ENCODE measurements at places on chromosomes 11 and 22.

DNA sequence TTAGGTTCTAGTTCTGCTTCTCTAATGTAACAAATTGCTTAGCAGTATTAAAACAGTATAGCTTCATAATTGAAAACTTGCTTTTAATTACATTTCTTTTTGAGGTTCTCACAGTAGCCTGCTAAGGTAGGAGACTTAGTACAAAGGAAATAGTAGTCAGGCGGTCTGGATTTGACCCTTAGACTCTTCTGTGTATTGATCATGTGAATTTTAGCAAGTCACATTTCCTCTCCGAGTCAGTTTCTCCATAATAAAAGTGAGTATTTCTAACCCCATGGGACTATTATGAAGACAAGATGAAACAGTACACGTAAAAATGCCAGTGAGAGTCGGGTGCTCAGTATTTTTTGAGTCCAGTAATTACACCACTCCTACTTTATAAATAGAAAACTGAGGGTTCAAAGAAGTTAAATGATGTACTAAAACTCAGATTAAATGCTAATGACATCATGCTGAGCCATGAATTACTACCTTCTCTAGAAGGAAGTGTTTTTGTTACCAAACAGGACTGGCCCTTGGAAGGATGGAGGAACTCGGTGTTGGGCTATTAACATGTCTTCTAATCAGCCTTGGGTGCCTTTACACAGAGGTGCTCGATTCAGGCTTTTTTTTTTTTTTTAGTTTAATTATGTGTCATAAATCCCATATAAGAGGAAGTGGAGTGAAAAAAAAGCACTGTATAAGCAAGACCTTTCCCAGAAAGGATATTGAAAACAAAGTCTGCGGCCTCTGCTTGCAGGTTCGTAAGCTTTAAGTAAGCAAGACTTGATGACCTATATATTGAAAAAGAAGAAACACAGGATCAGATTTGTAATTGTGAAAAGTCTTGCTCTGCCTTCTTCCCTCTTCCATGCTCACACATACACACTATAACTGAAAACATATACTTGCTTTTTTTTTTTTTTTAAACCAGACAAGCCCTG lies 109.0 kb downstream of the EMSY start:
- no peak for DNase-seq

GRCh38 chr22:38313384-38313955 lies 3.8 kb downstream of the CSNK1E start:
- no peak for DNase-seq

GRCh38 chr11:113272927-113273615 lies 41.3 kb upstream of the TTC12 start:
- no peak for DNase-seq

DNA sequence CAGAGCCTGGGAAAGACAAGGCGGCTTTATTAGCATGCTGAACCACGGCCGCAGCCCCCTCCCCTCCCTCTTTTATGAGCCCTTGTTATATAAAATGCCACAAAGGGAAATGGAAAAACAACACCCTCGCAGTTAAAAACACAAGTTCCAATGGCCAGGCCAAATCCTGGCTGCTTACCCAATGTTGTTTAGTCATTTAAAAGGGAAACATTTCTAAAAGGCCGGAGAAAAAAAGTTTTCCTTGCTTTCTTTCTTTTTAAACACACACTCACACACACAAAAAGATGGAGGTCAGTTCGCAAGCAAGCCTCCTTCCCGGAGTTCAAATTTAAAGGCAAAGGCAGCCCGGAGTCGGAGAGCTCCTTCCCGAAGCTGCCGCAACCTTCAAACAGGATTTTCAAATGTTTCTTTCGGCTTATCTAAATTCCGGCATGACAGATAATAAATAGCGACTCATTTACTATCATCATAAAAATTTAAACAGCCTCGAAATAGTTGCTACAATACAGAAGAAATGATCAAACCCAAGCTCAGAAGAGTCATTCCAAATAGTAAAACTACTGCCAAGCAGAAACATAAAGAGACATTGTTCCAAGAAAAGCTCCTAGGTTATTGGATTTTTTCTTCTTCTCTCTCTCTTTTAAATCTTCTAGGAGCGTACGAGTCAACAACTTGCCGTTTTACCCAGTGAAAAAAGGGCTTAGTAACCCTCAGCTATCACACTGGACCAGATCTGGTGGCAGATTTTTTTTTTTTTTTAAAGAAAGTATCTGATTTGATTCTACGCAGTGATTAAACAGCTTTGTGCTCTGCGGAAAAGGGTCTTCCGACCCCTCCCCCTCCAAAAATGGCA lies 3.5 kb downstream of the PHF21B start:
- no peak for DNase-seq

GRCh38 chr11:110910384-110910783 lies 198.1 kb upstream of the ARHGAP20 start:
- DNase-seq = no peak

GRCh38 chr11:86459682-86460460 lies 85.2 kb downstream of the CCDC81 start:
- no peak for DNase-seq

DNA sequence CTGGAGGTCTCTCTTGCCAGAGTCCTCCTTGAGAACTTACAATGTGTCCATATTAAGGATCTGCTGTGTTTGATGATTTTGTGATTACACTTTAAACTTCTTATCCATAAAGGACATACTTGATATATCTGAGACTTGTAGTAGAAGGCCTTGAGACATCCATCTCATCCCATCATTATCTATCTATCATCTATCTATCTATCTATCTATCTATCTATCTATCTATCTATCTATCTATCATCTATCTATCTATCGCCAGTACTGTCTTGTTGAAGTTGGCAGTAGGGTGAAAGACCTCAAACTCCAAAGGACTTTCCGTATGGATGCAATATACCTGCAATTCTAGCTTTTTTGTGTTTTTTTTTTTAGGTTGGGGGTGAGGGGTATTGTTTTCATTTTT lies 2.5 kb upstream of the EHF start:
- no peak for DNase-seq

DNA sequence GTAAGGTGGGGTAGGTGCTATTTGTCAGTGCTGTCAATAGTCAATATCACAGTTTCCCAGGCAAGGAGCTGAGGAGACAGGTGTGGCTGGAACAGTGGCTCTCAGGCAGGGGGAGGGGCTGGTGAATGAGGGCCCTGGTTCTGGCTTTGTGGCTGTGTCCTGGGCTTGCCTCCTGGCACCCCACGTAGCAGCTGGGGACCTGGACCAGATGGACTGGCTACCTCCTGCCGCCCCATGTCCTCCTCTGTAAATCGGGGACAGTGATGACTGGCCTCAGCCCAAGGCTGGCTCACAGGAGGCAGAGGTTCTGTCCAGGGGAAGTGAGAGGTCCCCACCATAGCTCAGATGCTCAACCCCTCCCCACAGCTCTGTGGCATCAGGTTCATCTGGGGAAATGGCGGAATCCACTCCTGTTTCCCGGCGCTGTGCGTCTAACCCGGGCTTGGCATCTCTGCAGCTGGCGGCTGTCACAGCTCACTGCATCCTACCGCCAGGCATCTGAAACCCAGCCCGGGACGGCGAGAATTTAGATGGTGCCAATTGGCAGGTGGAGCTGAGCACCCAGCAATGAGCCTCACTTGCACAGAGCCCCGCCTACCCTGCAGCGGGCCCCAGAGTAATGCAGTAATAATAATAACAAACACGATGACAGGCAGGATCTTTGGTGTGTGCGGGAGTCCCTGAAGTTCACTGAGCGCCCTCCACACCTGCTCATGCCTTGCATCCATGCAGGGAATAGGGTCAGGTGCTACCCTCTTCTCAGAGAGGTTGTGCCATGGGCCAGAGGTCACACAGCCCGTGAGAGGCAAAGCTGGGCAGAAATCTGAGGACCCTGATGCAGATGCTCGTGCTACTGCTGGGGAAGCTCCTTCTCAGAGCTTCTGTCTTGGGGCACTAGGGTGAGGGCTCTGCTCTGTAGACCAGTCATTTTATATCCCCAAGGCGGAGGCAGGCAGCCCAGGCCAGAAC lies 27.8 kb upstream of the SHISAL1 start:
- no peak for DNase-seq

GRCh38 chr11:12079726-12080556 lies 30.4 kb upstream of the MICAL2 start:
- no peak for DNase-seq

DNA sequence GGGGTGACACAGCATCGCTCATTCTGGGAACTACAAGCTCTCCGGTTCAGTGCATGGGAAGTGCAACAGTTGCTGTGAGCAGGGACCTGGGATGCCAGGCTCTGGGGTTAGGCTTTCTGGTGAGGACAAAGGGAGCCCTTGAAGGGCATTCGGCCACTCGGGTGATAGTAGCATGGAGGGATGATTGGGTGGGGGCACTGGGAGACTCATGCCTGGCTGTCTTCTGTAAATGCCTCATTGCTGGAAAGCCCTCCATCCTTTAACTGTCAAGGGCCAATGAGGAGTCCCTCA lies 9.9 kb downstream of the OAF start:
- DNase-seq = no peak
